Erythroblast (primary cell): ENCODE measurements at places on chromosomes 11 and 22.

GRCh38 chr22:30235687-30236170 lies 10.8 kb downstream of the LIF start:
- DNase-seq = no peak

DNA sequence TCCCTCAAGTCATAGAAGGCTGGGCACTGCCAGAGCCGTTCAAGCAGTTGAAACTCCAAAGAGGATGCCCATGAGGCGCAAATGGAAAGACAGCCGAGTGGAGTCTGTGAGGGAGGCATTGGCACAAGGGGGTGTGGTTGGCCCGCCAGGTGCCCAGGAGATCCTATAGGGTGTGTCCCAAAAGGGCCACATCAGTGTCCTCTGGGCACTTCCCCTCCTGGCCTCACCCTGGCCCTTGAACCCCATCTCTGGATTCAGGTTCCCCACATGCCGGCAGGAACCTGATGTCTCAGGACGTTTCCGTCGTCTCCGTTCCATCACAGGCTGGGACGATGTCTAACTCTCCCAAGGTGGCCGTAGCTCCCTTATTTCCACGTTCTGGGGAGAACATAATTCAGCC lies 54.3 kb downstream of the SBF1 start:
- DNase-seq = no peak

DNA sequence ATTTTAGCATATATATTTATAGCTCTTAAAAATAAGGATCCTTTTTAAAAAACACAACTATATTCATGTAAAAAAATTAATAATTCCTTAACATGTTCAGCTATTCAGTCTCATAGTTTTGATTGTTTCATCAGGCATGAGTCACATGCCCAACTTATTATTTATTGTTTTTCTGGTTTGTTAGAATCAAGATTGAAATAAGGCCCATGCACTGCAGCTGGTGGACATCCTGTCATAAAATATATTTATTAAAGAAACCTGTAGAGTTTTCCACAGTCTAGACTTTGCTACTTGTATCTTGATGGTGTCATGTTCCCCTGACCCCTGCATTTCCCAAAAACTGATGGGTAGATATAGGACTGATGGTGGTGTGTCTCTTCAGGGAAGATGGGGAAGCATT lies 77.4 kb downstream of the PARVA start:
- DNase-seq = no peak

DNA sequence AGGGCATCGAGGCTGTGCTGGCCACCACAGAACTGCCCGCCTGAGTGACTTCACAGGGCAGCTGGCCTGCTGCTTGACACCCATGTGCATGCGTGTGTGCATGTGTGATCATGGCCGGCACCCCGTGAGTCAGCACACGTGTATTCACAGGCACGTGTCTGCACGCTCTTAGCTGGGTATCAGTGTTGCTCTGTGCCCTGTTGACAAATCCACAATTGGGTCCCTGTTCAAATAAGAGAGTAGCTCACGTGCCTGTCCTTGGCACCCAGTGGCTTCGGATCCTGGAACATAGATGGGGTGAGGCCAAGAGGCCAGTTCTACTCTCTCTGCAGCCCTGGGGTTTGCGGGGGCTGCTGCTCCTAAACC lies 14.0 kb downstream of the B3GAT1 start:
- DNase-seq = no peak
